ENCODE measurements at places on chromosomes 6 and 20. TPM values are rescaled to one million over a fixed set of nuclear protein-coding genes. Genes with fewer than 3 reads are reported as not detected.
A peak's percentile ranks its signal among the peaks of the same experiment; 100 is the strongest.

DNA sequence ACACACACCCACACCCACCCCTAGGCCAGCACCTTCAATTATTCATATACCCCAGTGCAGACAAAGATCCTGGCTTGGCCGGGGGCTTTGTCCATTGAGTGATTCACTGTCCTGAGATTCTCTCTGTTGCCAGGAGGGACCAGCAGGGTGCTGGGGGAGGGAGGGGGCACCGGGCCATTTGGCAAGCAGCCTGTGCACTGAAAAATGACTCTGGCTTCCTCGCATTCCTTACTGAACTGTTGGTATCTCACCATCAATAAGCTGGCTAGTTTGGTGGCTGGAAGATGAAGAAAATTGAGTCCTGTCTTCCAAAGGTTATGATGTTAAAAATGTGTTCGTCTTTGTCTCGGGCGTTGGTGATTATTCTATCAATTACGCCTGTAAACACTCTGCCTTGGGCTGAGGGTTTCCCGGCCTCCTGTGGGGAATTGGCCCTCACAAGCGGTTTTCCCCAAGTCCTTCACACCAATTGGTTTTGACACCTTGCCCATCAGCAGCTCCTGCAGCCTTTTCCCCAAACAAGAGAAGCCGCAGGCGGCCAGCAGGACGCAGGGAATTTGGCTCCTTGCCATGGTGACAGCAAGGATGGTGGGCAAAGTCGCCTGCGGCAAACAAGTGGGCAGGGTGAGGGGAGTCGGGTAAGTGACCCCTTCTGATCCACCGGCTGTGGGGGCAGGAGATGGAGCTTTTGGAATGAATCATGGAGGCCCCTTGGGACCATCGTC, 4.9 kb downstream of the VSTM2L start:
- no peaks in the 10 kb centered on the region for H3K36me3 ChIP-seq
- H3K27ac ChIP-seq, result no peak overlapping the region
- H3K4me3 ChIP-seq, result no peak overlapping the region

DNA sequence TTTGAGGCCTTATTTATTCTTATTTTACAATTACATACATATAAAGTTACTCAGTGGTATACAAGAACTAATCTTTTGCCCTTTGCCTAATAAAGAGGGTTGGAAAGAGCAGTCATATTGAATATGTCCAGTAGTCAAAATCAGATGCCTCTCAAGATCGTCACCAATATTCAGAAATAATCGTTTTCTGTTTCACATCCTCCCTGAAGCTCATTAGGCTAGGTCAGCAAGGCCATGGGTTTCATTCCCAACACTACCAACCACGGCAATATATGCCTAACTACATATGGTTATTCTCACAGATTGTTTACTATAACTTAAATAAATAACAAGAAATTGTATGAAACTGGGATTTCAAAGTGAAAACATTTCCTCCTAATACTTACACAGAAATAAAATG, 167.2 kb upstream of the MANEA start:
- DNase-seq, result no peak
- no peak overlapping the region for H3K27ac ChIP-seq
- H3K27me3 ChIP-seq, result no peaks in the 10 kb centered on the region
- no peak overlapping the region for H3K4me3 ChIP-seq

DNA sequence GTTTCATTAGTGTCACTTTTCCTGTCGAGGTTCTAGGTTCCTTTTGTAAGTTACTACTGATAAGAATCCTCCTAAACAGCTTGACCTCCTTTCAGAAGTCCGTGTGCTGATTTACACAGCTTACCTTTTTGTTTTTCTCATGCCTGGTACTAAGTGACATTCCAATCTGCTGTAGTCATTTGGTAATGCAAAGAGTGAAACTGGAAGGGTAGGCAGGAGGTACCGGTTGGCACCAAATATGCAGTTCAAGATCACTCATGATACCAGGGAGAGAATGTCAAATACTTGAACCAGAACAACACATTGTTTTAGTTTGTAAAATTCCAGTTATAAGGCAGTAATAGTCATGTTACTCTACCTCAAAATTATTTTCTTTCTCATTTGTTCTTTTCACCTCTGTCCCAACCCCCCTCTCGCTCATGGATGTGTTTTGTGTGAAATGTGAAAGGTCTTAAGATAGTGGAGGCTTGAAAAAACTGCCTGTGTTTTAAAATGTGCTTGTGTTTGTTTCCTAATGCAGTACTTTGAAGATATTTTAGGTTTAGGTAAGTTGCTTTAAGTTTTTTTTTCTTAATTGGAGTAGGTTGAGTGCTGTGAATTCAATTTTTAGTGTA, 23.2 kb downstream of the AFDN start:
- H3K36me3 ChIP-seq, result no peaks in the 10 kb centered on the region
- H3K27me3 ChIP-seq, result no peaks in the 10 kb centered on the region
- no peak overlapping the region for H3K4me3 ChIP-seq

DNA sequence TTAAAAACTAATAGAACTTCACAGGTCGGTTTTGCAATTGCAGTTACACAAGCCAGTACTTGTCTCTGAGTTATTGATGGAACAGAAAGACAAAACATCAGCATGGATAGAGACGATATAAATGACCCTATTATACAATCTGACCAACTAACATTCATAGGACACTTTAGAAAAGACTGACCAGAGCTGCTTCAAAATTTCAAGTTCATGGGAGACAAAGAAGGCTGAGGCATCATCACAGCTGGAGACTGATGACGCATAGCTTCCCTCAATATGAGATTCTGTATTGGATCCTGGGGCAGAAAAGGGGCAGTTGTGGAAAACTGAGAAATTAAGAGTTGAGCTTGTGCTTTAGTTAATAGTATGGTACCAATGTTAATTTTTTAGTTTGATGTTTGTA, 174.0 kb downstream of the THBS2 start:
- no peak overlapping the region for H3K27ac ChIP-seq
- no peaks in the 10 kb centered on the region for H3K27me3 ChIP-seq
- no peak for DNase-seq
- no peaks in the 10 kb centered on the region for H3K4me1 ChIP-seq

- no peak overlapping the region for H3K4me3 ChIP-seq
- H3K4me1 ChIP-seq, result no peaks in the 10 kb centered on the region
Observed at GRCh38 chr20:39943336-39943735, 745.7 kb downstream of the MAFB start.

- no peak for DNase-seq
- H3K36me3 ChIP-seq, result no peaks in the 10 kb centered on the region
- no peaks in the 10 kb centered on the region for H3K27me3 ChIP-seq
- no peaks in the 10 kb centered on the region for H3K4me1 ChIP-seq
- no peak overlapping the region for H3K4me3 ChIP-seq
Observed at GRCh38 chr6:79152269-79152737, 74.2 kb upstream of the PHIP start.

DNA sequence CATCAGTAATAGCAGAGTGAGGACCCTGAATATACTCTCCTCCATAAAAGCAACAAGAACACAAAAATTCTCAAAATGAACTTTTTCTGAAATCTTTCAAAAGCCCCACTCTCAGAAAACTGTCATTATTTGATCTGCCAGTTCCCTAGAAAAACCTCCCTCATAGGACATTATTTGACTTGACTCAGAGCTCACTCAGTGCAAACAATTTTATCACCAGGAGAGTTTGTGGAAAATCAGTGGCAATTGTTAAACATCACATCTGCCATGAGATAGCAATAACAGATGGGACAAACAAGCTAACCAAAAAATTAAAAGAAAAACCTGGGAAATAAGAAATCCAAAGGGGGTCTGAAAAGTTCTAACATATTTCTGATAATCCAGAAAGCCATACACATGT, 100.0 kb downstream of the ATG5 start:
- no peak for DNase-seq
- no peaks in the 10 kb centered on the region for H3K4me1 ChIP-seq
- H3K36me3 ChIP-seq, result no peaks in the 10 kb centered on the region
- no peak overlapping the region for H3K27ac ChIP-seq

GRCh38 chr6:153947808-153948447, 91.1 kb upstream of the OPRM1 start:
- H3K36me3 ChIP-seq, result no peaks in the 10 kb centered on the region
- H3K4me1 ChIP-seq, result no peaks in the 10 kb centered on the region
- H3K27ac ChIP-seq, result no peak overlapping the region
- peak overlapping the region; percentile 11 for H3K4me3 ChIP-seq
- DNase-seq, result no peak

GRCh38 chr20:4320291-4320690, 304.9 kb upstream of the RNF24 start:
- H3K4me3 ChIP-seq, result no peak overlapping the region
- H3K27me3 ChIP-seq, result no peaks in the 10 kb centered on the region
- no peaks in the 10 kb centered on the region for H3K36me3 ChIP-seq
- H3K4me1 ChIP-seq, result no peaks in the 10 kb centered on the region
- no peak for DNase-seq
- no peak overlapping the region for H3K27ac ChIP-seq

DNA sequence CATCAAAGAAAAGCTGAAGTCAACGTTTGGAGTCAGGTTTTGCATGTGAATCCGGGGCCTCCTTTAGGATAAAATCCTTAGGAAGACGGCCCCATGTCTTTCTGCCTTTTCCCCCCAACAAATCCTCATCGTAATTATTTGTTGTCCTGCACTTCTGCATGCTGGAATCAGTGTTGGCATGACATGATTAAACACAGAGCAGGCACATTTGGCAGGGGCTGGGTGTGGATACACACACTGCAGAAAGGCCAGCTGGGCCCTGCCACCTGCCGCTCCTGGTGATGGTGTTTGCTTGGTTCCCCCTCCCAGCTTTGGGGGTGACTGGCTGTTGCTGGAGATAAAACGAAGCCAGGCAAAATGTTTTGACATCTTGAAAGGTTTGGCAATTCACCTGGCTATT, 46.3 kb upstream of the FOXA2 start:
- no peaks in the 10 kb centered on the region for H3K27me3 ChIP-seq
- no peaks in the 10 kb centered on the region for H3K4me1 ChIP-seq
- no peak overlapping the region for H3K27ac ChIP-seq
- H3K36me3 ChIP-seq, result no peaks in the 10 kb centered on the region
- no peak overlapping the region for H3K4me3 ChIP-seq

- H3K36me3 ChIP-seq, result no peaks in the 10 kb centered on the region
- no peaks in the 10 kb centered on the region for H3K27me3 ChIP-seq
- H3K4me1 ChIP-seq, result no peaks in the 10 kb centered on the region
- H3K4me3 ChIP-seq, result no peak overlapping the region
- no peak overlapping the region for H3K27ac ChIP-seq
Observed at GRCh38 chr6:158730541-158730907, 80.7 kb downstream of the SYTL3 start.

- H3K27me3 ChIP-seq, result no peaks in the 10 kb centered on the region
- no peaks in the 10 kb centered on the region for H3K36me3 ChIP-seq
- no peak for DNase-seq
- H3K4me1 ChIP-seq, result peaks cover 37% of the 10 kb centered on the region
- H3K4me3 ChIP-seq, result no peak overlapping the region
Observed at GRCh38 chr20:19816386-19816785, 58.3 kb downstream of the RIN2 start.

DNA sequence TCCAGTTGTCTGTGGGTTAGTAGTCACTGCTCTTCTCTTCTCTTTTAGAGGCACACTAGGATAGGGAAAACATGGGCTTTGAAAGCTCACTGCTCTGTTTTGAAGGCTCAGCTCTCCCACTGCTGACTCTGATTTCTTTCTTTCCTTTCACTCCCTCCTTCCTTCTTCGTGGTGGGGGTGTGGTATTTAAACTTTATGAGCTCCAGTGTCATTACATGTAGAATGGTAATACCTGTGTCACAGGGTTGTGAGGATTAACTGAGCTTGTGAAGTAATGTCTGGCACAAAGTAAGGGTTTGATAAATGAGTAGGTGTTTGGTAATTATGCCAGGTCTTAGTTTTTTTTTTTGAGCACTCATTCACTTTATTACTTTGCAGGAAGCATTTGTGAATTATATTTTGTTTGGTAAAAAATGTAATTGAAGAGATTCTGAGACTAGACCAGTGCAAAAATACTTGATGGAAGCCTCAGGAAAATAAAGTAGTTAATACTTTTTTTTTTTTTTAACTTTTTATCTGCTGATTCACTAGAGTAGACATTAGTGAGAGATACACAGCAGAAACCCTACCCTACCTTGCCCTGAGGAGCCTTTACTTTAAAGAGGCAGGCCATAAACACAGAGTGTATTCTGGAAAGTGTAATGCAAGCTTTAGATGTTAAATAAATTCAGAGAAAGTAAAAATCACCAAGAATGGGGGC, 17.3 kb downstream of the SMAP1 start:
- H3K27me3 ChIP-seq, result no peaks in the 10 kb centered on the region
- no peak for DNase-seq
- peaks cover 5% of the 10 kb centered on the region for H3K4me1 ChIP-seq
- no peak overlapping the region for H3K4me3 ChIP-seq
- no peaks in the 10 kb centered on the region for H3K36me3 ChIP-seq

DNA sequence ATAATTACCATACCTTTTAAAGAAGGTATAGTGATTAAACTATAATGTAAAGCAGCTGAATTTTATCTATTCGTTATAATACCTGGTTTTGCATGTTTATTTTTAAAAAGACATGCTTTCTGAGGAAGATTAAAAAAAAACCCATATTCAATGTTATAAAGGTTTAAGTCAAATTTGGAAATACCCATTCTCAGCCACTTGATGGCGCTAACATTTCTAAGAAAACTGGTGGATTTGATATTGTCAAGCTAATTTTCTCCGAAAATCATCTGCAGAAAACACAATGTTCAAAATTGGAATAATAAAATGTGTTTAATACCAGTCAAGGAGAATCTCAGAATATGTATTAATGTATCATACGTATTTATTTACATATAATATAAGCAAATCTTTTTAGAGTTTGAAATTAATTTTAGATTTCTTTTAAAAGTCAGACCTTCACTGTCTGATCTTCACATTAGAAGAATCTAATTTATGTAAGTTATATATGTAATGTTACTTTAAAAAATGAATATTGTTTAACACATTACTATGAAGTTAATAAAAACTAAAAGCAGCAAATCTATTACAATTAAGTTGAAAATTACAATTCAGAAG, 35.0 kb downstream of the SHPRH start:
- H3K4me1 ChIP-seq, result no peaks in the 10 kb centered on the region
- H3K27me3 ChIP-seq, result no peaks in the 10 kb centered on the region
- H3K27ac ChIP-seq, result no peak overlapping the region
- no peak overlapping the region for H3K4me3 ChIP-seq

ADTRP gene
- not detected for total RNA-seq

TMEM217 gene
- total RNA-seq, result not detected

CENPW gene
- total RNA-seq, result not detected

TSHZ2 gene
- total RNA-seq, result 51.9 TPM

DPPA5 gene
- not detected for total RNA-seq

PDYN gene
- total RNA-seq, result not detected

SLC52A3 gene
- 3.0 TPM for total RNA-seq

VNN1 gene
- not detected for total RNA-seq

FHL5 gene
- total RNA-seq, result 128 TPM

FNDC11 gene
- total RNA-seq, result not detected

OLIG3 gene
- not detected for total RNA-seq

SLC35A1 gene
- 7.9 TPM for total RNA-seq

GNAS-AS1 gene
- not detected for total RNA-seq

PLN gene
- total RNA-seq, result 129 TPM

FERMT1 gene
- 0.75 TPM for total RNA-seq
